Psoas muscle (tissue), 8 donors: ENCODE measurements at places on chromosomes 7 and 10.
A peak's percentile ranks its signal among the peaks of the same experiment; 100 is the strongest.

DNA sequence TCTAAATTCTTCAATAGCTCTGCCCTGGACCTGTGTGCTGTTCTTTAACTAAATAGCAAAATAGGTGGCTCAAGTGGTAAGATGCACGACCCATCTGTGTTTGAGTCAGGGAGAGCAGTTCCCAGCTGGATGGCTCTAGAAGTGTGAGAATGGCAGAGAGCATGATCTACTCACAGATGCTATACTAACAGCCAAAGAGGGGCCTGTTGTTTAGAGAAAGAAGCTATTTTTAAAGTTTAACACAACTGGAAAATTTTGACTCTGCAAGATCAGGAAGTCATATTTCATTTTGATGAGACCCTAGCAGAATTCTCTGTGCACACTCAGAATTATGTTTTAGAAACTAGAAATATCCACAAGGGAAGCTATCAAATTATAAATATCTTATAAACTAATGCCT lies 87.4 kb upstream of the PIP4K2A start:
- DNase-seq, result no peak
- no peak overlapping the region for H3K27ac ChIP-seq
- H3K4me1 ChIP-seq, result peaks cover 5% of the 10 kb centered on the region

- no peak overlapping the region for H3K4me3 ChIP-seq
- DNase-seq, result peak; percentile 46
- H3K4me1 ChIP-seq, result peaks cover 16% of the 10 kb centered on the region
- H3K27ac ChIP-seq, result no peak overlapping the region
- H3K27me3 ChIP-seq, result no peaks in the 10 kb centered on the region
- H3K36me3 ChIP-seq, result no peaks in the 10 kb centered on the region
Measured at GRCh38 chr10:79027147-79028055, 41.4 kb upstream of the ZMIZ1 start.

- H3K27ac ChIP-seq, result no peak overlapping the region
- H3K36me3 ChIP-seq, result no peaks in the 10 kb centered on the region
- H3K27me3 ChIP-seq, result no peaks in the 10 kb centered on the region
- no peaks in the 10 kb centered on the region for H3K4me1 ChIP-seq
- H3K4me3 ChIP-seq, result no peak overlapping the region
Measured at GRCh38 chr10:129365767-129366402, 101.2 kb upstream of the MGMT start.

DNA sequence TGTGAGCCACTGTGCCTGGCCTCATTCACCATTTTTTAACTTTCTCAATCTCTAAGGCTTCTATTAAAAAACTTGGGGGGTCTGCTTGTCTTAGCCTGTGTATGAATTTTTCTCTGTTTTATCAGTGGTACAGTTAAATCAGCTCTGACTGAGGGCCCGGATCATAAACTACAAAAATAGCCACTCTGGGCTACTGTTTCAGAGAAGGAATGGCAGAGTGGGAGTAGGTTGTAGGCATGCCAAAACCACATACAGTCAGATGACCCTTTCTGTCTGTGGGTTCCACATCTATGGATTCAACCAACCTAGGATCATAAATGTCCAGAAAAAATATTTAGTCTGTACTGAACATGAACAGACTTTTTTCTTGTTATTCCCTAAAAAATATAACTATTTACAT lies 21.3 kb downstream of the TBC1D12 start:
- H3K36me3 ChIP-seq, result no peaks in the 10 kb centered on the region
- no peak overlapping the region for H3K4me3 ChIP-seq
- no peak overlapping the region for H3K27ac ChIP-seq
- H3K4me1 ChIP-seq, result peaks cover 2% of the 10 kb centered on the region
